Testis (tissue), 5 donors: ENCODE measurements at places on chromosomes 4 and X. TPM values are rescaled to one million over a fixed set of nuclear protein-coding genes. Genes with fewer than 3 reads are reported as not detected.

The PCYT1B gene
- 23.9 TPM for total RNA-seq

The TMEM31 gene
- 110 TPM for total RNA-seq

The MAOA gene
- 6.5 TPM for total RNA-seq

The SFRP2 gene
- total RNA-seq, result 0.39 TPM

The MTMR8 gene
- 2.7 TPM for total RNA-seq

The TMEM154 gene
- 0.63 TPM for total RNA-seq

DNA sequence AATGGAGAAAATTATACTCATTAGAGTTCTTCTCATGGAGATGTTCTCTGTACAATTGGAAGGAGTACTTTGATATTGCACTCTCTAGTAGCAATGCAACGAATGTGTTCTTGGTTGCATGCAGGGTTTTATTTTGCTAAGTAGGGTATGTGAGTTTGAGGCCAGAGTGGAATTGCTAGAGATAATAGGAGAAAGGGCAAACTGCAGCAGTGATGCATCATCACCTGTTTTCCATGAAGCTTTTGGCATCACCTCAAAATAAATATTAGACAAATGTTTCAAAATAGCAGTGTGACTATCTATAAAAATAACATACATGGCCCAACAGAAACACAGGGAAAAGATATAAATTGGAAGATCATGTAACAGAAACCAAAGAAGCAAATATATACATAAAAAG is 93.3 kb downstream of the TIGD2 start:
- DNase-seq, result no peak

DNA sequence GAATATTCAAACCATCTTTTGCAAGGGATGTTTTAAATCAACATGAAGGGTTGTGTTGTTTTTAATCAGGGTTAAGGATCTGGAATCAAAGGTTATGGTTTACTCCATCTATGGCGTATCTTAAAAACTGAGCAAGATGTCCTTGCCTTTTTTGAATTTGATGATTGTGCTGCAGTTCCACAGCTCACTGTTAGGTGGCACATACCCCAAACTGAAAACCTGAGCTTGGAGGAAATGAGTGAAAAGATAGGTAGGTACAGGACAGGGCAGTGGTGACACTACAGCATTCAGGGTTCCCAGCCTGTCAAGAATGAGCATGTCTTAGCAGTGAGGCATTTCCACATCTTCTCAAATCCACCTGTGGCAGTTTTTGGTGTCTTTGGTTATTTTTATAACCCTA is 13.1 kb upstream of the EOLA1 start:
- DNase-seq, result no peak

The RAB39B gene
- 2.5 TPM for total RNA-seq

- peak; percentile 90 for DNase-seq
Measured at GRCh38 chrX:102720237-102721168, at the start of gene GPRASP3. Gene GPRASP3, plus strand, starts transcription at chrX:102720743. Its CDS starts 28,253 bp downstream, at chrX:102748996.

- no peak for DNase-seq
Measured at GRCh38 chr4:17797808-17798207, 12.7 kb downstream of the DCAF16 start.
